ENCODE measurements at places on chromosomes 13 and 19.

- no peak for DNase-seq
Measured at GRCh38 chr13:102260256-102260655, 141.6 kb downstream of the FGF14 start.

DNA sequence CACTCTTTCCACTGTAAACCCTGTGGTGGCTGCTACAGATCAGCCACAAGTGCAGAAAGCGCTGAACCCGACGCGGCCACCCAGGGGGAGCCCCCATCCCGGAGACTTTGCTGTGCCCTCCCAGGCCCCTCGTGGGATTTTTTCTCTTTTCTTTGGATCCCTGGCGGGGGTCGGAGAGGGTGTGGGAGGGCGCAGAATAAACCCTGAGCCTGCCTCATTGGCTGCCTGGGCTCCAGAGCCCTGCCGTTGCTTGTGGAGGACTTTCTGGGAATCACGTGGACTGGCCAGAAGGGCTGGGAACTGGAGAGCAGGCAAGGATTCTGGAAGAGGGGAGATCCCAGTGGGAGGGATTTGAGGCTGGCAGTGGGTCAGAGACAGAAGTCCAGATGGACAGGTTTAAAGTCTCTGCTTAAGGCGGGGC lies 24.9 kb downstream of the GADD45B start:
- no peak for DNase-seq

- no peak for DNase-seq
Measured at GRCh38 chr13:42990291-42991232, 1.5 kb downstream of the EPSTI1 start.

GRCh38 chr13:76965759-76966421 lies 17.6 kb downstream of the ACOD1 start:
- DNase-seq = no peak

DNA sequence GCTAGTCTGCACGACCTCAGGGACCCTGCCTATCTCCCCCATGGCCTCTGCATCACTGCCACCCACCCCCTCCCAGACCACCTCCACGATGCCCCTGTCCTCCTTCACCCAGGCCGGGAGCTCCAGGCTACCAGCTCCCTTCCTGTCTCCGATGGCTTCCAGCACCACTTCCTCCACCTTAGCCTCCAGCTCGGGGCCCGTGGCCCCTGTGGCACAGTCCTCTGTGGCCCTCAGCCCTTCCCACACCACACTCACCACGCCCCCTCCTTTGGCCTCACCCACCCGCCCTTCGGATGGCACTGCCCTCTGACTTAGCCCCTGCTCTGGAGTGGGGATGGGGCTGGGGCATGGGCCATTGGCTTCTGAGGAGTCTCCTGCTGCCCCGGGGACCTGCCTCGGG lies 7.2 kb downstream of the PALM3 start:
- DNase-seq = no peak
